Foreskin keratinocyte (primary cell): ENCODE measurements at places on chromosomes 4 and X. TPM values are rescaled to one million over a fixed set of nuclear protein-coding genes. Genes with fewer than 3 reads are reported as not detected.

Gene CXCL6
- polyA plus RNA-seq: 0.79 and 0.86 TPM in 2 replicates

Gene OTOP1
- polyA plus RNA-seq: not detected in 2 replicates

Gene FGD1
- 8.5 and 9.0 TPM in 2 replicates for polyA plus RNA-seq

Gene ASB12
- polyA plus RNA-seq: 0.11 TPM in 1 of 2 replicates, not detected in the other

Gene FGA
- not detected in 2 replicates for polyA plus RNA-seq

Gene NEXMIF
- not detected in 2 replicates for polyA plus RNA-seq

Gene FGFBP2
- polyA plus RNA-seq: not detected in 2 replicates
